ENCODE measurements at places on chromosomes 12 and 14.
A peak's percentile ranks its signal among the peaks of the same experiment; 100 is the strongest.

DNA sequence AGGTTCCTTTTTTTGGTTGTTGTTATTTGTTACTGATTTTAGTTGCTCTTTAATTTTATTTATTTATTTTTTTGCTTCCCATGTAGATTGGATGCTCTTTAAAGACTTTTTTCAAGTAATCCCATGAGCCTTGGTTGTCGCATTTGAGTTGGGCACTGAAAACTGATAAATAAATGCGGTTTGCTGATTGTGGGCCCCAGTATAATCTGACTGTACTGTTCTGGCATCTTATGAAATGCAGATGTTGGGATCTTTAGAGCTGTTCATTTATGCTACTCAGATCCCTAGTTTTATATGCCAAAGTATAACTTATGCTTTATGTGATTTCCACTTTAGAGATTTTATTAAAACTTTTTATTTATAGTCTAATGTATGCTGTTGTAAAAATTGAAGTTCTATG lies 33.3 kb downstream of the WNK1 start:
- no peak for DNase-seq

DNA sequence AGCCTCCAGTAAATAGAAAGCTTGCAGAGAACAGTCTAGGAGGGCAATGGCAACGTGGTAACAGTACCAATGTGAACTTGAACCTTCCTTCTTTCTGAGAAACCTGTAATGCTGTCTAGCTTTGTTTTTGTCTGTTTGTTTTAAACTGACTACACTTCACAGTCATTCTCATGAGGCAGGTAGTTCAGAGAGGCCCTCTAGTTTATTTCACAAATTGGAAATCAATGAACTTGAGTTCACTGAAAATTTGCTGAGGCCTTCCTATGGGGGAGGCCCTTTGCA lies 2.9 kb upstream of the ATP2A2 start:
- no peak for DNase-seq

DNA sequence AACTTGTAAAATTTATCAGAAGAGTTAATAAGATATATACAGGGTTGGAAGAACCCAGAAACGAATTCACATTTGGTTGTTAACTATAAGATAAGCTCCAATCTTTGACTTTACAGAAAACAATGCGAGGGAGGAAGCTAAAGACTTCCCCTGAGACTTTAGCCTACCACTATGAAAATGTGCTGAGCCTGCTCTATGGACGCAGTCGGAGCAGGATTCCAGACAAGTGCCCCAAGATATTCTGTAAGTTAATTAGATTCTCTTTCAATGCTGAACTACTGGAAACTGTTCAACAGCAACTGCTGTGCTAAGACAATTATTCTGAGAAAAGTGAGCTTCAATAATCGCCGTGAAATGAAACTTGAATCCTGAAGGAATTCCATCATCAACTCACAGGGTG lies 8.3 kb upstream of the LRRC10 start:
- no peak for DNase-seq

DNA sequence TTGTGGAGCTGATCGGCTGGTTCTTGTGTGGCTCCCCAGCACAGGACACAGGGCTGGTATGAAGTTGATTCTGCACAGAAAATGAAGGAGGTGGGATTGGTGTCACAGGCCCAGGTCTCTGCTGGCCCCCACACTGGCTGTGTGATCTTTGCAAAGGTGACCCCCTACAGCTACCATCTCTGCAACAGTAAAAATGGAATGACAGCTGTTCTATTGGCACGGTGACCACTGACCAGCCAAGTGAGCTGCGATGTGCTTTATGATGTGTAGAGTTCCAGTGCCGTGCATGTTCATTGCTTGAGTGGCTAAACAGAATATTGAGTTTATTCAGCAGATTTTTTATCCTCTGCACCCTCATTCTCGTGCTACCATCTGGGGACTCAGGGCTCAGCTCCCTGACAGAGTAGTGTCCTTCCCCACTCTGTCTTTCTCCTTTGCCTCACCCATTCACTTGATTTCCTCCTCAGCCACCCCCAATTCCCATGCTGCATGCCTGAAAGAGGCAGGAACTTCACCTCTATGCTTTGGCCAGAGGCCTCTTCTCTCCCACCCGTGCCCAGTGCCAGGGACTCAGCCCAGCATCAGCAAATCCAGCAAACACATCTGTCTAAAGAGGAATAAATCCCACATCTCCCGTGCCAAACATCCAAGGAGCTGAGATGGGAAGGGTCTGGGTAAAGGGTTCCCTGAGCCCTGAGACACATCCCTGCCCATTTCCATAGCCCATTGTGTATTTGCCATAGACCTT lies 21.2 kb downstream of the C14orf132 start:
- no peak for DNase-seq

DNA sequence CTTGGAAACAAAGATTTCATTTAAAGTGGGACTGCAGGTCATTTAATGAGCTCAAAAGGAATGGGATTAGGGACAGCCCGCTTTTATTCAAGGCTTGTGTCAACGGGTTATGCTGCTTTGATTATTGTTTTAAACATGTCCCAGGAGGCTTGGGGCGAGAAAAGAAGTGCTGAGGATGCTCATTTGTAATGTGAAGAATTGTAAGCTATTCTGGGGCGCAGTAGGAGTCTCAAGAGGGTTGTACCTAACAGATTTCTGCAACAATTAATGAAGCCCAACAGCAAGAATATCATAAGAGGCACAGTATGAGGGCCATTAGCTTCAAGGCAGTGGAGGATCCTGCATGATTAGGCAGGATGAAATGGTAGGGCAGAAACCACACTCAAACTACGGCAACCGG lies 122.5 kb downstream of the KTN1 start:
- no peak for DNase-seq

- no peak for DNase-seq
These were observed 81.2 kb downstream of the SCAF11 start for GRCh38 chr12:45909041-45909713.

GRCh38 chr12:20426191-20426590 lies 57.9 kb downstream of the PDE3A start:
- no peak for DNase-seq

- no peak for DNase-seq
These were observed 504.4 kb upstream of the LMO3 start for GRCh38 chr12:17110316-17110715.

- no peak for DNase-seq
These were observed 12.6 kb downstream of the KCNK10 start for GRCh38 chr14:88310449-88310848.

DNA sequence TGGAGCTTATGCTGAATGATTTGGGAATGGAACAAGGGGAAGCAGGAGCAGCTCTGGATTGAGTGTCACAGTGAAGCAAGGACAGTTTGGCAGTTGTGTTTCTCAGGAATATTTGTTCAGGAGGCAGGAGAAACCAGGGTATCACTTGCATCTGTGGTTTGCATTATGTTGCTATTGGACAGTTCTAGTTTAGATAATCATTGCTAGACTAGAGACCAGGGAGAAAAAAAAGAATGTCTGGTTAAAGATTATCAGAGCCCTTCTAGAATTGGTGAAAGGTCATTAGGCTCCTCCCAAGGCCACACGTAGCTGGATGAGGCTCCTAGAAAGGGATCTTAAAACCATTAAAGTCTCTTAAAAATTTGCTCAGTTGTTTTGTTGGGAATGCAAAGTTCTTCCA lies 17.0 kb upstream of the SRSF5 start:
- no peak for DNase-seq

DNA sequence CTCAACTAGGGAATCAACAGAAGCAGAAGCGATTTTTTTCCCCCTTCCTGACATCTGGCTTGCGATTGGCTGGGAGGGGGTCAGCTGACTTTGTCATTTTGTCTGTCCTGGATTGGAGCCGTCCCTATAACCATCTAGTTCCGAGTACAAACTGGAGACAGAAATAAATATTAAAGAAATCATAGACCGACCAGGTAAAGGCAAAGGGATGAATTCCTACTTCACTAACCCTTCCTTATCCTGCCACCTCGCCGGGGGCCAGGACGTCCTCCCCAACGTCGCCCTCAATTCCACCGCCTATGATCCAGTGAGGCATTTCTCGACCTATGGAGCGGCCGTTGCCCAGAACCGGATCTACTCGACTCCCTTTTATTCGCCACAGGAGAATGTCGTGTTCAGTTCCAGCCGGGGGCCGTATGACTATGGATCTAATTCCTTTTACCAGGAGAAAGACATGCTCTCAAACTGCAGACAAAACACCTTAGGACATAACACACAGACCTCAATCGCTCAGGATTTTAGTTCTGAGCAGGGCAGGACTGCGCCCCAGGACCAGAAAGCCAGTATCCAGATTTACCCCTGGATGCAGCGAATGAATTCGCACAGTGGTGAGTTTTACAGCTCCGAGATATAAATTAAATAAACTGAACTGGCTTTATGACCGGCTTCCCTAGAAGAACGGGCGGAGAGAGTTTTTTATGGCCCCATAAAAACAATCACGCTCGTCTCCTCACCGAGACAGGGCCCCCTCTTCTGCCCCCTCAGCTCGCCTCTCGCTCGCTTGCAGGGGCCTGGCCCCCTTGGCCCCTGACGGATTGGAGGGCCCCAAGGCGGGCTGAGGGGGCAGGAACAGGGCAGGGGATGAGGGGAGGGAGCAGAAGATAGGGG lies at the start of gene HOXC6:
Gene HOXC6 (plus strand): TSS at position 127 of the 888 bp plus-strand sequence. CDS start 82 bp downstream, at position 209.
- DNase-seq: no peak

DNA sequence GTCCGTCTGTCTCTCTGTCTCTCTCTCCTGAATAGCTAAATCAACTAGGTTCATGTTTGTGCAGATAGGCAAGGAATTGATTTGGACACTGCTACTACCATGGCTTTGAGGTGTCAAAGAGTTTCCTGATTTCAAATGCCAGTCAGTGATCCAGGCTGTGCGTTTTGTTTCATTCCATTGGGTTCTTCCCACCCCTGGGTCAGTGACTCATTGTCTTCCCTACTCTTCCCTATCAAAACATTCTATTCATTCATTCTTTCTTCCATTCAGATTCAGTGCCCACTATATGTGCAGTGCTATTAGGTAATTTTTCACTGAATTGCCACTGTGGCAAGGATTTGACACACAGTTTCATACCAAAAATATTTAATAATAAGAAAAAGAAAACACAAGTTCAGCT lies 50.4 kb downstream of the RPH3A start:
- no peak for DNase-seq

- no peak for DNase-seq
These were observed 5.3 kb downstream of the ALDH1L2 start for GRCh38 chr12:105078712-105079570.

DNA sequence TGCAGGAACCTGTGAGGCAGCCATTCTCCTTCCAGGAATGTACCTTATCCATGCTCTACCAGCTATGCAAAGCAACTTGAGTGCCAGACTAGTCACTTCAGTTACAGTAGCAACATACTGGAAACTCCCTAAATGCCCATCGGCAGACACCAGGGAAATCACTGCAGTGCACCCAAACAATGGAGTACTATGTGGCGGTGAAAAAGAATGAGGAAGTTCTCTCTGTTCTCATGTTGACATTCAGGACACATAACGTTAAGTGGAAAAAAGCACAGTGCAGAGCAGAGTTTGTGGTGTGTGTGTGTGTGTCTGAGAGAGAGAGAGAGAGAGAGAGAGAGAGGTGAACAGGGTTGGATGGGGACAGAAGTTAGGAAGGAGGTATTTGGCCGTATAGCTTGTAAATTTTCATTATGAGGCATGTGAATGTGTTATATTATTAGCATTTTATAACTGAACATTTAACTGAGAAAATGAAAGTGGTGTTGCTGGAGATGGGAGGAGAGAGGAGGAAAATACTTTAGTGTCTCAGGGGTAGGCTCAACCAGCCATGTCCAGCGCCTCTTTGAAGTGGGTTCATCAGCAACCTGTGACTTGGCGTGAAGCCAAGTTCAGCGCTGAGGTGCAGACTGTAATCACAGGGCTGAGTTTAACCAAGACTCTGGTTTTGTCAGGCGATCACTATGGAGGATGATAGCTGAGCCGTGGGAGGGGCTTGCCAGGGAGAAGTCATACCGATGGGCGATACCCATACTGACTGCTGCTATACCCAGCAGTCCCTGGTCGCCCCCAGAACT lies 17.3 kb downstream of the TNFAIP2 start:
- DNase-seq: no peak

GRCh38 chr14:102474934-102475333 lies 34.6 kb downstream of the ANKRD9 start:
- DNase-seq: no peak

DNA sequence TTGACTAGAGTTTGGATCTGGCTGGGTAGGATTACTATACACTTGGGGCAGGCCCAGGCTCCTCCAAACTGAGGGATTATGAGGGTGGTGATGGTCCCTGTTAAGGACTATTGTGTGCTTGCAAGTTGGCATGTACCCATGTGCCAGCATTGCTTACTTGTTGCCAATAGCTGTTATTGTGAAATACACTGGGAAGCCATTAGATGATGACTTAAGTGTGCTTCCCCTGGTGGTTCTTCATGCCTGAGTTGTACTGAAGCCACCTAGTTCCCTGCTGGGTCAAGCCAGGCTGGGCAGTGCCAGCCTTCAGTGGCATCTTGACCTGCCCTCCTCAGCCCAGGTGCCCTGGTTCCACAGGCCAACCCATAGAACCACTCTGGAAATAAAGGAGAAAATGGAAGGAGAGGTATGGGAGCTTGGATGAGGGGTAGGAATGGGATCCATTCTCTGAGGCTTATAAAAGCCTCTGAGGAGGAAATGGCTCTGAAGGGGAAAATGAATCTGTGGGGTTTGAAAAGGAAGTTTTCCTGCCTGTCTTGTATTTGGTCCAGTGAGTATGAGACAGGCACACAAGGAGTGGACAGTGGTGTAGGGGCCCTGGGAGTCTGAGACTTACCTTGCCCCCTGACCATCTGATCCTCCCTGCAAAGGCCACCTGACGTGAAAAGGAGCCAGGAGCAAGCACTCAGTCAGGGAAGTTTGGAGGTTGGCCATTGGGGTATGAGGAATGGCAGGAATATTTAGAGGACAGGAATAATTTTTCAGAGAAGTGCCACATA lies 724 bp downstream of the LTB4R start:
- DNase-seq: peak; percentile 52

GRCh38 chr14:26897196-26897595 lies 299.4 kb upstream of the NOVA1 start:
- no peak for DNase-seq

- no peak for DNase-seq
These were observed 103.2 kb upstream of the DAAM1 start for GRCh38 chr14:59085207-59085739.
